Posterior cingulate gyrus (tissue), 11 donors: ENCODE measurements at places on chromosomes 2 and 18.
A peak's percentile ranks its signal among the peaks of the same experiment; 100 is the strongest.

GRCh38 chr18:55494899-55495298 lies 93.1 kb downstream of the TCF4 start:
- DNase-seq, result no peak

DNA sequence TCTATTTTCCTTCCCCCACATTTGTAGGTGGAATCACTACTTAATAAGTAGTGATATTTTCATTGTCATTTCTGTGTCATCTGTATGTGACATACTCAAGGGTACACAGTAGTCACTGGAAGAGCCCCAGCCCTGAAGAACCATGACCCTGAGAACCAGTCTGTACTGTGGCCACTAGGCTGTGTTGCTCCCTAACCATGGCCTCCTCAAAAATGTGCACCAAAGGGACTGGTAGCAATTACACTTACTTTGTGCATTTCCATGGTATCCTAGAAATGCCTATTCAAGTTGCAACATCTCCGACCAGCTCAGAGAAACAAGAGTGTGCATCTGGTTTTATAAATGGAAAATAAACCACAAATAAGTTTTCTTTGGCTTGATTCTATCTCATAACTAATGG lies 155.1 kb downstream of the DOCK10 start:
- DNase-seq, result no peak

DNA sequence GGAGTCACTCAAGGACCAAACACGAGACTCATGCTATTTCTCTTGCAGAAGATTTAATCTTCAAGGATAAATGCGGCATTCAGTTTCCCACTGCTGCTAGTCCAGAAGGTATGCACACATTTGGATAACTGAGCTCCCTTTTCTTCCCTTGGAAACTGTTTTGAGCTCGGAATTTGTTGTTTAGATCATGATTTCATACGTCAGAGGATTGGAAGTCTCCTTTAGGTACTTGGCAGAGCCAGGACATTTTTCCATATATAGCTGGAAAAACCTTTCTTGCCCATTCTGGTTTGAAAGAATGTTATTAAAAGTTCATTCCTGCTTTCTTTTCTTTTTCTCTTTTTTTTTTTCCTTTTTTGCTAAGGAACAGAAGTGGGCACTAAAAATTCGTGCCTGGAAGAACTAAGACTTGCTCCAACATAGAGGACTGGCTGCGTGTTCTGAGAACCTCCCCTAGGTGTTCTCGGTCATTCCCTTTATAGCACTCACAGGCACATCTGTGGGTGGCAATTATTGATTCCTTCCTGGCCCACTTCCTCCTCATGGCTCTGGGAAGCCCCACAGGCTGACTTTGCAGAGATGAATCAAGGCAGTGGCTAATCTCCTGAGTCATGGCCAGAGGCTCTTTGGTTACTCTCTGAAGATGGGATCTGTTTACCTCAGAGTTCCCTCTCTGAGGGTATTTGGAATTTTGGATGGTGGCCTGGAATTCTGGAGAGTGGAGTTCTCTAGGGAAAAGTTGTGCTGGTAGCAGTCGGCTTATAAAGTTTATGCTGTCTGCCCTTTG lies 104.8 kb downstream of the PLCL1 start:
- peak; percentile 10 for DNase-seq

- no peak for DNase-seq
These were observed 111.3 kb downstream of the DOCK10 start for GRCh38 chr2:224930990-224931389.

GRCh38 chr2:154995361-154995760 lies 296.9 kb downstream of the KCNJ3 start:
- no peak for DNase-seq
